ENCODE measurements at places on chromosomes 6 and 20. TPM values are rescaled to one million over a fixed set of nuclear protein-coding genes. Genes with fewer than 3 reads are reported as not detected.

NHSL1 gene
- 33.0 TPM for total RNA-seq

APOM gene
- 89.8 TPM for total RNA-seq

COL19A1 gene
- 0.51 TPM for total RNA-seq

LPIN3 gene
- 19.8 TPM for total RNA-seq

RAET1E gene
- not detected for total RNA-seq

DNA sequence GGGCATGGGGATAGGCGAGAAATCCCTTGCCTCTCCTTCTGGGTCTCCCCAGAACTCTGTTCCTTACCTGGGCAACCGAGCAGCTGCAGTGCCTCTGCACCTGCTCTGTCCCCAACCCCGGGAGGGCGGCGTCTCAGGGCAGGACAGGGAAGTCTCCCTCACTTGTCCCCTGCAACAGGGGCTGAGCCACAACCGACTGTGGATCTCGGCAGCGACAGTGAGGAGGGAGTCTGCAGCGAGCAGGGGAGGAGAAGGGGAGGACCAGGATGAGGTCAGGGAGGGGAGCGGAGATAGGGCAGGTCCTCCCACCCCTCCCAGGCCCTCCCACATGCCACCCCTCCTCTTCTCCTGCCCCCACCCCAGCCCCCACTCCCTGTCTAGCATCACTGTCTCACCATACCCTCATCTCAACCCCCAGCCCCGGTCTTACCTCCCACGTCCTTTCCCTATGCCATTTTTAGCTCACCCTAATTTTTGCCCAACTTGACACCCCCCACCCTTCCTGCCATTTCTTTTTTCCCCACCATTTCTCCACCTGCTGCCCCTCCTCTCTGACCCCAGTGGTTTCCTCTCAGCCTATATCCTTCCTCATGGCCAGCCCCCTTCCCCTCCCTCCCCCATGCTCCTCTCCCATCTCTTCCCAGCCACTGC, at the start of gene TNXB:
Gene TNXB, minus strand, starts transcription at position 225 of the 651 bp plus-strand sequence. CDS start 11,140 bp downstream, outside the sequence.
- no peak for DNase-seq

GRCh38 chr6:166301611-166302529, 6.3 kb downstream of the PRR18 start:
- DNase-seq: no peak

GRCh38 chr6:116536216-116536621, 9.3 kb downstream of the TRAPPC3L start:
- DNase-seq: no peak

- DNase-seq: no peak
Measured at GRCh38 chr6:160861824-160862223, 129.7 kb upstream of the MAP3K4 start.

DNA sequence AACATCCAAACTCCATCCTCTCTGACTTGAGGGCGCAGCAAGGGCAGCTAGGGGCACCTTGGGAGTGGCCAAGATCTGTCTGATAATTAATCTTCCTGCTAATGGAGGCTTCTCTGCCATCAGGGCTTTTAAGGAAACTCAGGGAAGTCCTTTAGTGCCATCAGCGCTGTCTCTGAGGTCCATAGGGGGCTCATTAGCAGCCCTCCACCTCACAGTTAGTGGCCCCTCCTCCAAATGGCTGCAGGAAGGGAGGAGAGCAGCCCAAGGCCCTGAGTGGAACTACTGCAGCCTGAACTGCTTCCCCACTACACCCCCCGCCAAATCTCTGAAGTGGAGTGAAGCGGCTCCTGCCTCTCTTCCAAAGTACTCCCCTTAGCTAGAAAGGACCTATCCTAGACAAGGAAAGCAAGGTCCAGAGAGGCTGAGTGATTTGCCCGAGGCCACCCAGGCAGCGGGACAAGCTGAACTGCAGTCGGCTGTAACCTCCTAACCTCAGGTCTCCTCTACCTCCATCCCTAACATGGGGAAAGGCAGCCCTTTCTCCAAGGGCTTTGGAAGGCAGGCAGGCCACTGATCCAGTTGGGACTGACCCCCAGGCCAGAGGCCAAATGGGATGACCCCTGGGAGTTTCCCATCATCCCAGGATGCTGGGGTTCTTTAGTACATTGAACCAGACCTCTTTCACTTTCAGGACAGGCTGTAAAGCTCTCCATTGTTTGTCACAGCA, 39.5 kb upstream of the ZFAND3 start:
- DNase-seq: no peak

GRCh38 chr20:2800521-2801285, at the start of gene CPXM1:
Gene CPXM1 (minus strand): TSS chr20:2800627. CDS start chr20:2800572, 55 bp downstream.
- no peak for DNase-seq

DNA sequence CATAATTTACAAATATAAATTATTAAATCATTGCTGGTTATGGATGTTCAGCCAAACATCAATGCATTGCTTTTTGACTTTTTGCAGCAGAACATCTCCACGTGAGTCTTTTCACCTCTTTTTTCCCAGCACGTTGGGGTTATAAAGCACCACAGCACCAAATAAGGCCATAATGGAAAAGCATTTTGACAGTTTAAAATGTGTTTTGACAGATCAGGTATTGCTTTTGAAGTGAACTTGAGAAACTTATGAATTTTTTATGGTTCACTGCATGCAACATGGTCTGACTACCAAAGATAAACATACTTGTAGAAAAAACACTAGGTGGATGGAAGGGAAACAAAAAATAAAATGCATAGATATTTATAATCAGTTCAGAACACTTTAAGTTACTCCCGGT, 622.4 kb downstream of the HTR1B start:
- no peak for DNase-seq
